ENCODE measurements at places on chromosomes 3 and 15.

DNA sequence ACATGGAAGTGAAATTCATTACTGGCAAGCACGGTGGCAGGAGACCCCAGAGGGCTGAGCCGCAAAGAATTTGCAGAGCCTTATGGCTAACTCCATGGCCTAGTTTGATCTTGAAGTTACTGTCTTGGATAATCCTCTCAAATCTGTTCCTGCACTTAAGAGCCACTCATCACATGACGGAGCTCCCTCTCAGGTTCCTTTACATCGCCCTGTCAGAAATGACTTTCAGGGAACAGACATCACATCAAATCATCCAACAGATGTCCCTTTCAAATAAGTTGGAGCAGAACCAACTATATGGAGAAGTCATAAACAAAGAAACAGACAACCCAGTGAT is 328.8 kb upstream of the THBS1 start:
- no peak for DNase-seq

GRCh38 chr3:72049300-72049699 is 264.4 kb upstream of the PROK2 start:
- no peak for DNase-seq

DNA sequence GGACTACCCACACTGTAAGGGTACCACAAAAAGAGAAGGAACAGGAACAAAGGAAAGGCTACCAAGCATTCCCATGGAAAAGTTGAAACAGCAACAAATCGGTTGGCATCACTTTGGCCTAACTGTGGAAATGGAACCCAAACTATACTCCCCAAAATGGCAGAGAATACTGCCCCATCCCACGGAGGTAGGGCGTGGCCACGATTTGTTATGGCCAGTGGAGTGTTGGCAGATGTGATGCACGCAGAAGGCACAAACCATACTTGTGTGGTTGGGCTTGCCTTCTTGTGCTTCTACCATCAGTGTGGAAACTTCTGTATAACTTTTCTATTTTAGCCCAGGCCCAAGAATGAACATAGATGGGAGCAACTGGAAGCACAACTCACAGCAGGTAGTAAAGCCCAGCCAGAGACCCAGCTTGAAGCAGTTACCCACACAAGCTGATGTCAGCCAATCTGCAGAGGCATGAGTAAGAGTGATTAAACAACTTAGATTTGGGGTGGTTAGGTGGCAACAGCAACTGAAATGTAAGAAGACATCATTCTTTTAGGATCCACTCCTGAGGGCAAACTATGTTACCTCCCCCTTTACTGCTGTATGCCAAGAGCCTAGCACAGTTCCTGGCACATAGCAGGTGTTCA is 64.1 kb downstream of the BTD start:
- no peak for DNase-seq

DNA sequence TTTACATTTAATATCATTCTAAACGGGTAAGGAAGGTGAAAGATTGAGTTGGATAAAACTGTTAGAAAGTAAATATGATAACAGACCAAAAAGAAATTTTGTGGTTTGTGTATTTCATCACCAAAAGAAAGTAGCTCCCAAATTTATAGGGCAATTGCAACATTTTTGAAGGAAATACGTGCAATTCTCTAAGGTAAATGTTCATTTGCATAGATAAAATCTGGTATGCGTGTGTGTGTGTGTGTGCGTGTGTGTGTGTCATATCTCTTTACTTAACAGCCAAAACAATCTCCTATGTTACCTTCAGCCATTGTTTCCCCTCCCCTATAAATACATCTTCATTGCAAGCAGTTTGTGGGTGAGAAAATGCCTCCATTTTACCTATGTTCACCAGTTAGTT is 208.4 kb downstream of the TNIK start:
- no peak for DNase-seq

DNA sequence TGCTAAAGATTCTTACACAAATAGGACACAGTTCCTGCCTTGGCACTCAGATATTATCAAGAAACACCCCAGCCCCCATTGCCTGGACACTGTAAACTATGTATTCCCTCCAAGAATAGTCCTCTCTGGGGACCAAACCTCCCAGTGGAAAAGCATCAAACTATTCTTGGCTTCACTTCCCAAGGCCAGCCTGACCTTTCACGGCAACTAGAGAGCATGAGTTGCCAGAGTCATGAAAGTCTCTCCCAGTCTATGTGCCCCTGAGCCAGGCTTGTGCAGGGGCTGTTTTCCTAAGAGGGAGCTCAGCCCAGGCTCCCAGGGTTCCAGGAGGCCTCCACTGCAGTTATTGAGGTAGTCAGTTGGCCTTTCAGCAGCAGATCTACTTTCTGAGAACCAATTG is 251.9 kb upstream of the TGFBR2 start:
- no peak for DNase-seq

- DNase-seq = no peak
Measured at GRCh38 chr3:131242201-131242600, 139.4 kb upstream of the NUDT16 start.

DNA sequence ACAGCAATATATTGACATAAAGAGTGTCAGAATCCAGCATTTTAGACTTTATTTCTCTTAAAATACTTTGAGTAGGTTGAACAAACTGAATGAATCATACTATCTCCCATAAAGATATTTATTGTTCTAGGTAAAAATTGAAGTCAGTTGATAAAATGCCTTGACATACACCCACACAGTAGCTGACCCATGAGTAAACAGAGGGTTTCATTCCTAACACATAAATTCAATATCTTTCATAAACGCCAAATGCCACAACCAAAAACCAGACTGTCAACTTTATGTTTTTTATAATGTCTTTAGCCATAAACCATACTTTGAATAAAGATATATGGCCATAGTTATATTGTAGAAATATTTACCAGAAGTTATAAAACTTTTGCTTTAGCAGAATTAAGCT is 742.4 kb downstream of the NAALADL2 start:
- DNase-seq = no peak

GRCh38 chr15:41620536-41621199 is 39.5 kb upstream of the MGA start:
- no peak for DNase-seq

DNA sequence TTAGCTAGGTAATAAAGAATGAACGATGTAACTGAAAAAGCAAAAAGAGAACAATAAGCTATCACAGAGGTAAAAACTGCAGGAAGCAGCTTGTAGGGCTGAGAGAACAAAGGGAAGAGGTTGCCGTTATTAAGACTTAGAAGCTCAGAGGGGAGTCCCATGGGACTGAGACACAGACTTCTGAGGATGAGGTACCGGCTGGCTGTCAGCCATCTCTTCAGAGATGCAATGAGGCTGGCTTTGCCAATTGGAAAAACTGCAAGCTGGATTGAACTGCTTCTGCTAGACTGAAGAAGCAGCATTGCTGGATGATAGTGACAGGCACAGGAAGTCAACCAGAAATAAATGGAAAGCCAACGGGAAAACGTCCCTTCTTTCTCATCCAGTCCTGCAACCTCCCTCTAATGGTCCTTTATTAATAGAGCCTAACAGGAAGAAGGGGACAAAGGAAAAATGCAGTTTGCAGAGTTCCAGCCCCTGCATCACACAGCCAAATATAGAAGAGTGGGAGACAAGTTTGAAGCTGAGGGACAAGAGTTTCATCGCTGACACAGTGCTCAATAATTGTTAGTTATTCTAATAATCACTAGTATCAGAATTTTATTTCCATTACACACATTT is 21.1 kb upstream of the KLHL6 start:
- DNase-seq = no peak

DNA sequence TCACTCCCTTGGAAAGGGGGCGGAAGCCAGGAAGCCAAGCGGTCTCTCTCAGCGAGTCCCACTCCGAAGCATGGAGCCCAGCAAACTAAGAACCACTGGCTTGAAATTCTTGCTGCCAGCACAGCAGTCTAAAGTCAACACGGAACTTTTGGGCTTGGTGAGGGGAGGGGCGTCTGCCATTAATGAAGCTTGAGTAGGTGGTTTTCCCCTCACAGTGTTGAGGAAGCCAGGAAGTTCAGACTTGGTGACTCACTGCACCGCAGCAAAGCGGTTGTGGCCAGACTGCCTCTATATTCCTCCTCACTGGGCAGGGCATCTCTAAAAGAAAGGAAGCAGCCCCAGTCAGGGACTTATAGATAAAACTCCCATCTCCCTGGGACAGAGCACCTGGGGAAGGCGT is 665.4 kb upstream of the CBLB start:
- DNase-seq = no peak

DNA sequence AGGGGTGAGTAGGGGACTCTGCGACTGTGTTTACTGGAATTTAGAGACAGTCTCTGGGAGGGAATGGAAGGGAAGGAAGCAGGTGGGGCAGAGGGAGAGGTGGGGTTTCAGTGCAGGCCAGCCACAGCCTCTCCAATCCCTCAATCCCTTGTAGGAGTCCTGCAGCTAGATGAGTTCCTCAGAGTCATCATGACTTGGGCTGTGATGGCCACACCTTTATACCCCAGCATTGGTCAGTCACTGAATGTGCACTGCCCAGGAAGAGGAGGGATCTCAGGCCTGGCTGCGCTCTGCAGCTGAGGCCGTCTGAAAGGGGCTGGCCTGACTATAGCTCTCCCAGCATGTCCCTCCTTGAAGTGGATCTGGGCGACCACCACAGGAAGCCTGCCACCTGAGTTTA is 67.3 kb upstream of the GLCE start:
- no peak for DNase-seq

DNA sequence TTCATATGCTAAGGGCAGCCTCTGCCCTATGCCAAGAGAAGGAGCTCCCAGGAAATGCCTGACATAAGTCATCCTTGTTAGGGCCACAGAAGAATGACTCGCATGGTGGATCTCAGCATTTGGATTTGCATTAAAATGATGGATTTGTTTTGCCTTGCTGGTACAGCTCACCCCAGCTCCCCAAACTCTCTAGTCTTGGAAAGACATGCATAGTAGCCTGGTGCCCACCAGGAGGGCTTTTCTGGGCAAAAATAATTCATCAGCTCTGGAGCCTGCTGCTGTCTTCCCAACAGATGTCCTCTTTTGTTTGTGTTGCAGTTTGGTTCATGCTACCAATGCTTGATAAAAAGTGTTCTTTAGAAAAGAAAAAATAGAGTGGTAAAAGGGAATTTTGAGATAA is 833.0 kb downstream of the AGBL1 start:
- DNase-seq = no peak

GRCh38 chr3:112654979-112655378 is 14.0 kb upstream of the CCDC80 start:
- no peak for DNase-seq

- no peak for DNase-seq
Measured at GRCh38 chr15:76844096-76844495, 61.0 kb downstream of the SCAPER start.

GRCh38 chr3:155863072-155863784 is 7.2 kb upstream of the GMPS start:
- DNase-seq = no peak

DNA sequence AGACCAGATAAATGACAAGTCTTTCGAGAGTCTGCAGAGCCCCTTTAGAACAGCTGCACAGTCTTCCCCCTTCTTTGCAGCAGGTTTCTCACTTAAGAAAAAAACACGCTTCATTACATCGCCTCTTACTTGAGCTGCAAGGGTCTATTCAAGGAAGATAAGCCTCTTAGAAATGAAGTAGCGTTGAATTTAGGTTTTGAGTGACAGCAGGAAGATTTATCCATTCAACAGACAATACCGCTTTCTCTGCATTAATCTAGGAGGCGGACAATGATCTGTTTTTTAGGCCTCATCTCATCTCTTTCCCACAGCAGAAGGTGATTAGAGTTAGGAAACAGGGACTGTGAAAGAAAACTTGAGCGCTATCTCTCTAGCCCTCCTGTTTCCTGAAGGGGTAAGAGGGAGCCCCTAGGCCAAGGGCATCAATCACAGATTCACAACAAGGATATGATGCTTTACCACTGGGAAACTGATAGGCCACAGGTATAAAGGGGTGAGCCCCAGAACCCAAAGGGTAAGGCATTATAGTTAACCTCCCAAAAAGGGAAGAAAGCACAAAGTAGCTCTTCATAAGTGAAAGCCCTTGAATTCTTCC is 84.3 kb downstream of the MECOM start:
- DNase-seq = no peak

DNA sequence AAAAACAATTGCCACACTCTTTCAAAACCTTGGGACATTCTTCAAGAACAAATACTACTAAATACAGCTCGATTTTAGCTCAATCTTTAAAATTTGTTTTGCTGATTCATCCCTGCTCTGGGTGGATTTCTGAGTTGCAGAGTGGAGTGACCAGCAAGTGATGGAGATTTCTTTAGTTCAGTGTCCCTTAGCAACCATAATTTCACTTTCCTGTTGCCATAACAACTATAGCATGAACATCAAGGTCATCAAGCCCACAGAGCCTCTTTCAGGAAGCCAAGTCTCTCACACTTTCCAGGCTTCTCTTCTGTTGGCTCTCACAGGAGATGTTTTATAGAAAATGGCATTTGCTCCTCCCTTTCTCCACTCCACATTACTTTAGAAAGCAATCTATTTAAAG is 597.2 kb upstream of the ADAMTS9 start:
- DNase-seq = no peak

DNA sequence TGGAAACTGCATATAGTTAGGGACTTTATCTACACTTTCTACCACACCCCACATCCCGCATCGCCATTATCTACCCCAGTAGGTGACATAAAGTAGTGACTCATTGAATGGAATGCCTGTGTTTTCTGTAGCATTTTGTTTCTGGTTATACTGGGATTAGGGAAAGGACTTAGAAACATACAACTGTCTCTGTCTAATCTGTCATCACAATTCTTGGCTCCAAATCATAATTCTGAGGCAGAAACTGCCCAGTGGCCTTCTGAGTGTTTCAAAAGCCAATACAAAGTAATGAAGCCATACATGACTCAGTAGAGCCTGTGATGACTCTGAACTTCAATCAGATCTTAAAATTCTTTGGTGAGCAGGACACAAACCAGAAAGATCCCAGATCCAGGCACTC is 115.7 kb upstream of the CHRM5 start:
- DNase-seq = no peak

DNA sequence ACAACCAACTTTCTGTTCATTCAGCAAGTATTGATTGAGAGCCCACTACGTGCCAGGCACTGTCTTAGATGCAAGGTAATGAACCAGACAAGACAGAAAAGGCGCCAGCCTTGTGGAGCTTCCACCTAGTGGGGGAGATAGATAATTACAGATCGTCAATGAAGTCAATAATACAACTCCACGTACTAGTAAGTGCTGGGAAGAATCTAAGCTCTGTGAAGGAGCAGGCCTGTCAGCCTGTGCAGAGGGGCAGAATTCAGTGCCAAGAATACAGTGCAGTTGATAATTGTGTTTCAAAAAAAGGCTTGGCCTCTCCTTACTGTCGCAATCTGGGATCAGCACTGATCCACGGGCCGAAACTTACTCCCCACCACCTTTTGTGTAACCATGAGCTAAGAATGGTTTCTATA is 186.3 kb downstream of the FEZF2 start:
- peak; percentile 14 for DNase-seq

- no peak for DNase-seq
Measured at GRCh38 chr15:70714565-70714964, 48.8 kb downstream of the UACA start.

Data from HEK293T (cell line).